ENCODE measurements at places on chromosomes 12 and 14. TPM values are rescaled to one million over a fixed set of nuclear protein-coding genes. Genes with fewer than 3 reads are reported as not detected.

KLHL33 gene
- total RNA-seq, result under 0.01 TPM

SPATA7 gene
- total RNA-seq, result 33.7 TPM

TTC9 gene
- total RNA-seq, result 0.08 TPM

INSM2 gene
- total RNA-seq, result 0.11 TPM

SLC39A5 gene
- total RNA-seq, result 0.84 TPM

FLRT2 gene
- total RNA-seq, result 80.3 TPM

GPR84 gene
- 0.34 TPM for total RNA-seq

RNASE12 gene
- total RNA-seq, result not detected

MYH6 gene
- total RNA-seq, result not detected

ANKS1B gene
- total RNA-seq, result 27.2 TPM

TAS2R19 gene
- total RNA-seq, result 3.1 TPM

KRT8 gene
- 7.0 TPM for total RNA-seq

DIO3 gene
- total RNA-seq, result 13.3 TPM

OAS1 gene
- total RNA-seq, result 6.3 TPM

GRIP1 gene
- 10.1 TPM for total RNA-seq

KRT5 gene
- 2.5 TPM for total RNA-seq

KIF21A gene
- 13.7 TPM for total RNA-seq

OR4N5 gene
- total RNA-seq, result not detected

RIN3 gene
- total RNA-seq, result 27.9 TPM

BIN2 gene
- total RNA-seq, result 2.0 TPM

KLRC1 gene
- not detected for total RNA-seq

SCN8A gene
- total RNA-seq, result 1.7 TPM

FOXG1 gene
- total RNA-seq, result 0.22 TPM

SLC35F4 gene
- 0.20 TPM for total RNA-seq

LRFN5 gene
- total RNA-seq, result 4.0 TPM

AHSA1 gene
- 102 TPM for total RNA-seq

KCNA5 gene
- 0.68 TPM for total RNA-seq

NKX2-1 gene
- not detected for total RNA-seq

ADCY4 gene
- total RNA-seq, result 7.8 TPM

FAM216A gene
- 8.3 TPM for total RNA-seq

RTL1 gene
- 0.13 TPM for total RNA-seq

CD69 gene
- 0.63 TPM for total RNA-seq

FAM90A1 gene
- 0.12 TPM for total RNA-seq

SCNN1A gene
- total RNA-seq, result 18.0 TPM

ERP27 gene
- 1.9 TPM for total RNA-seq

HVCN1 gene
- 10.5 TPM for total RNA-seq

FSCB gene
- total RNA-seq, result not detected

C12orf60 gene
- 1.0 TPM for total RNA-seq
